ENCODE measurements at places on chromosomes 7 and 10.

GRCh38 chr10:1461016-1461415 is 276.3 kb downstream of the ADARB2 start:
- no peak for DNase-seq

DNA sequence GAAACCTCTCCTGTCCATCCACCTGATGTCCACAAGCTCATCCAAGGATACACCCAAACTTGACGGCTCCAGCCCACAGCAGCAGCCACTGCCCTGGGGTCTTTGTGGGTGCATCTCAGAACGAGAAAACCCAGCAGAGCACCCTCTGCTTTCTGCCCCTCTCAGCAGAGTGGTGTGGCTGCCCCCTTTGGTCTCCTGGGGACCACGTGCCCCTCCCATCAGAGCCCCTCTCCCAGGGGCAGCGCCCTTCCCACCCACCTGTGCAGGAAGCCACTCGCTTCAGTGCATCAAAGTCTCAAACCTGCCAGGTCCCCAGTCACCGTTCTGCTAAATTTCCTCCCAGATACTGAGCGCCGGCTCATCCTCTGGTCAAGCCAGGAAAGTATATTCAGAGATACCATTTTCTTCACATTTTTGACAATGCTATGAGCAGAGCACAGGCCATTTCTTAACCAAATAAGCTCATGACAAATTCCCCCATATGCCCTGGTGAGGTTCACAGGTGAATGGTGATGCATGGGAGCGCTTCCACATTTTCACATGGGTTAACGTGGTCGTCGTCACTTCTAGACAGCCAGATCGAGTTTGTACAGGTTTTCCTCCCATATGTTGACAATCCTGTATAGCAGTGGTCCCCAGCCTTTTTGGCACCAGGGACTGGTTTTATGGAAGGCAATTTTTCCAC is 32.4 kb downstream of the CAMK2B start:
- no peak for DNase-seq

DNA sequence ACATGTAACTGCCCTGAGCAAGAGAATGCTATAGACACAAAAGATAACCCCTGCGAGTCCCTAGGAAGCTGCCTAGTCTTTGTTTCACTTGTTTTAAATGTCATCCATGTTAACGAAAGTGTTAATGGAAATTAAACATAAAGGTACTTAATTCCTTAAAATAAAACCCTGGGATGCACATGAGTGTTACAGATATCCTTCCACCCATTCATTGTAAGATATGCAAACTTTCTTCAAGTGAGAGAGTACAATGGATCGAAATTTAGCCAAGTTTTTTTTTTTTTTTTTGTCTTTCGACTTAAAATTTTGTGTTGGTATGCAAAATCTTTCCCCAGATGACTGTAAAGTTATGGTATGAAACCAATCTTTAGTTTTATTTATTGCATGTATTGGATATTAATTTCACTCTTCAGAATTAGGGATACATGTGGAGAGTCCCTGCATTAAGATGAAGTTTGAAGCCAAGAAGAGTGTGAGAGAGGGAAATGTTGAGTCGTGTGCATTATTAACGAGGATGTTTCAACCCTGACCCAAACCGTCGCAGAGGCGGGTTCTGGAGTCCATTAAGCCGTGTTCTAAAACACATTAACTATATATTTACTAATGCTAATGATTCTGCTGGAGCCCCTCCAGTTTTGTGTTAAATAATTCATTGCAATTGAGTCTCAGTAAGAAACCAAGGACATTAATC is 1.6 kb downstream of the CDK14 start:
- peak; percentile 31 for DNase-seq

GRCh38 chr7:139345042-139345441 is 3.9 kb downstream of the FMC1 start:
- DNase-seq: no peak

Data from tongue (tissue), 3 donors.